ENCODE measurements at places on chromosomes 6 and 20.

- peaks cover 6% of the 10 kb centered on the region for H3K27me3 ChIP-seq
- DNase-seq = no peak
- no peaks in the 10 kb centered on the region for H3K36me3 ChIP-seq
- H3K27ac ChIP-seq = no peak overlapping the region
- H3K4me3 ChIP-seq = no peak overlapping the region
Observed at GRCh38 chr20:43778375-43778774, 51.6 kb upstream of the GTSF1L start.

DNA sequence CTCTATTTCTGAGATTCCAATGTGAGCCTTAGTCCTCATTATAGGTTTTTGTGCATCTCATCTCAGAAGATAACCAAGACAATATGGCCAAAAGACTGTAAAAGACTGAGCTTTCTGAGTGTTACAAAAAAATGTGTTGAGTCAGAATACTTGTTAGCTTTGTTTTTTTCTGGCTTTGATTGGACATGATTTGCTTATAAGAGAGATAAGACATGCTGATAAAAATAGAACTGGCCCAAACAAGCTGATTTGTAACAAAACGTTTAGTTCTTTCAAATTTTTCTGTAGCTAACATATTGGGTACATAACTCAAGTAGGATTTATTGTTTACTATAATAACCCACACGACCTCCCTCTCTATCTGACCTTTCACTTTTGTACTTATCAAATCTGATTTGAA is 32.9 kb downstream of the FILIP1 start:
- H3K27ac ChIP-seq = no peak overlapping the region
- DNase-seq = no peak
- H3K4me1 ChIP-seq = no peaks in the 10 kb centered on the region
- no peaks in the 10 kb centered on the region for H3K27me3 ChIP-seq
- H3K36me3 ChIP-seq = no peaks in the 10 kb centered on the region

GRCh38 chr6:47135772-47136171 is 93.6 kb upstream of the ADGRF1 start:
- H3K4me3 ChIP-seq = no peak overlapping the region
- no peaks in the 10 kb centered on the region for H3K36me3 ChIP-seq
- no peak overlapping the region for H3K27ac ChIP-seq
- peak; percentile 69 for DNase-seq
- H3K27me3 ChIP-seq = no peaks in the 10 kb centered on the region

GRCh38 chr6:144897441-144897921 is 612.3 kb downstream of the UTRN start:
- H3K36me3 ChIP-seq = no peaks in the 10 kb centered on the region
- H3K4me1 ChIP-seq = no peaks in the 10 kb centered on the region
- no peak for DNase-seq
- no peak overlapping the region for H3K27ac ChIP-seq
- no peak overlapping the region for H3K4me3 ChIP-seq

- DNase-seq = no peak
- H3K4me1 ChIP-seq = no peaks in the 10 kb centered on the region
- no peak overlapping the region for H3K27ac ChIP-seq
- no peak overlapping the region for H3K4me3 ChIP-seq
Observed at GRCh38 chr6:3321875-3322274, 63.1 kb downstream of the PSMG4 start.

- DNase-seq = no peak
- no peak overlapping the region for H3K27ac ChIP-seq
- H3K27me3 ChIP-seq = peaks cover 5% of the 10 kb centered on the region
- no peaks in the 10 kb centered on the region for H3K36me3 ChIP-seq
Observed at GRCh38 chr6:137427656-137428290, 66.4 kb downstream of the OLIG3 start.

DNA sequence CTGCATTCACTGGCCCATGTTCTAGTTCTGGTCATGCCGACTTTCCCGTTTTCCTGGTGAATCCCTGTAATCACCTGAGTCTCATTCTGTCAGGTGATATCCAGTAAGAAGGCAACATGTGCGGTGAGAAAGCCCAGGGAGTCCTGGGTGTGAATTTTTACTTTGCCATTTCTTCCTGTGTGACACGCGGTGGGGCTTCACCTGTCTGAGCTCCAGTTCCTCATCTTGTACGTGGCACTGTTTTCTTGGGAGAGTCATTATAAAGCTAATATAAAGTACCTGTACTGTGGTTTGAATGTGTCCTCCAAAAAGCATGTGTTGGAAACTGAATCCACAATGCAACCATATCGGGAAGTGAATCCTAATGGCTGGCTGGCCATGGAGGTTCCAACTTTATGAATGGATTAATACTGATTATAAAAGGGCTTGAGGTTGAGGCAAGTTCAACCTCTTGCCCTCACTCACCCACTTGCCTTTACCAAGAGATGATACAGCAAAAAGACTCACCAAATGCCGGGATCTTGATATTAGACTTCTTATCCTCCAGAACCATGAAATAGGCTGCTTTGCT is 5.1 kb downstream of the HLA-E start:
- H3K27ac ChIP-seq = peak overlapping the region; percentile 7
- H3K27me3 ChIP-seq = no peaks in the 10 kb centered on the region
- no peak for DNase-seq
- H3K4me1 ChIP-seq = peaks cover 69% of the 10 kb centered on the region

- no peak overlapping the region for H3K4me3 ChIP-seq
- no peaks in the 10 kb centered on the region for H3K4me1 ChIP-seq
- H3K27ac ChIP-seq = no peak overlapping the region
- no peaks in the 10 kb centered on the region for H3K36me3 ChIP-seq
- H3K27me3 ChIP-seq = no peaks in the 10 kb centered on the region
Observed at GRCh38 chr6:169890049-169890448, 138.6 kb downstream of the ERMARD start.

DNA sequence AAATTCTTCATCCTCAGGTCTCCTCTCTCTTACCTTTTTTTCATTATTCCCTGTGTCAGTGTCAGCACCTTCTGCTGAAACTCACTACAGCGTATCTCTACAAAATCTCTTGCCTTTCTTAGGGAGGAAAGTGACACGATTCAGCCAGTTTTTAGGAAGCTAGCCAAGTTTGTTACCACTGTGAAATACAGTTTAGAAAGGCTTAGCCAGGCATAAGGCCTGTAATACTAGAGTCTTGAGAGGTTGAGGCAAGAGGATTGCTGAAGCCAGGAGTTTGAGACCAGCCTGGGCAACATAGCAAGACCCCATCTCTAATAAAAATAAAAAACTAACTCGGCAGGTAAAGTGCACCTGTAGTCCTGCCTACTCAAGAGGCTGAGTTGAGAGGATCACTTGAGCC is 16.7 kb downstream of the TAB2 start:
- H3K27ac ChIP-seq = peak overlapping the region; percentile 38
- H3K27me3 ChIP-seq = no peaks in the 10 kb centered on the region
- H3K4me3 ChIP-seq = no peak overlapping the region
- H3K36me3 ChIP-seq = no peaks in the 10 kb centered on the region
- peaks cover 39% of the 10 kb centered on the region for H3K4me1 ChIP-seq
- DNase-seq = no peak

DNA sequence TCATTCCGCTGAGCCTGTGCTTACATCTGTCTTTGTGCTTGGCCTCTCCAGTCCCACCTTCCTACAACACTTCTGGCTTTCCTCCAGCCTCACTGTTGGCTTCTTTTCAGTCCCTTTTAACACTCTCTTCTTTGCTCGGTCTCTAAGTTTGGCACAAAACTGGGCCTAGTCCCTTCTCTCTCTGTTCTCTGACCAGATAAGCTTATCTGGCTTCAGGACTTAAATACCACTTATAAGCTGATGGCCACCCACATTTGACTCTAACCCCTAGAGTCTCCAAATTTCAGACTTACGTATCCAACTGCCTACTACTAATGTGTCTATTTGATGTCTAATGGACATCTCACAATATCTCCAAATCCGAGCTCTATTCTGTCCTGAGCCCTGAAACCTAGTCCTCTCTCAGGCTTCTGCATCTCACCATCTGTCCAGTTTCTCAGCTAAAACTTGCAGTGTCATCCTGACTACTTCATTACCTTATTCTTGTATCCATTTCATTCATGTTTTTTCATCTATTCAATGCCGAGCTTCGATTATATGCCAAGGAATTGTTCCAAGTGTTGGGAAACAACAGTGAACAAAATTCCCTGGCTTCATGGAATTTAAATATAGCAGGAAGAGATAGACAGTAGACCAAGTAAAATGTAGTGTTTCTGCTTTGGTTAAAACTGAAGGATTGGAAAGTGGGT is 40.1 kb downstream of the TBPL1 start:
- DNase-seq = no peak
- no peak overlapping the region for H3K4me3 ChIP-seq
- no peaks in the 10 kb centered on the region for H3K4me1 ChIP-seq
- peaks cover 22% of the 10 kb centered on the region for H3K36me3 ChIP-seq
- no peak overlapping the region for H3K27ac ChIP-seq
- H3K27me3 ChIP-seq = no peaks in the 10 kb centered on the region

GRCh38 chr6:154352898-154353585 is 3.6 kb downstream of the IPCEF1 start:
- no peaks in the 10 kb centered on the region for H3K27me3 ChIP-seq
- peak overlapping the region; percentile 73 for H3K27ac ChIP-seq
- H3K36me3 ChIP-seq = peaks cover 6% of the 10 kb centered on the region
- peaks cover 62% of the 10 kb centered on the region for H3K4me1 ChIP-seq

GRCh38 chr6:107488174-107488874 is 1.6 kb upstream of the SOBP start:
- H3K4me3 ChIP-seq = no peak overlapping the region
- no peaks in the 10 kb centered on the region for H3K36me3 ChIP-seq

DNA sequence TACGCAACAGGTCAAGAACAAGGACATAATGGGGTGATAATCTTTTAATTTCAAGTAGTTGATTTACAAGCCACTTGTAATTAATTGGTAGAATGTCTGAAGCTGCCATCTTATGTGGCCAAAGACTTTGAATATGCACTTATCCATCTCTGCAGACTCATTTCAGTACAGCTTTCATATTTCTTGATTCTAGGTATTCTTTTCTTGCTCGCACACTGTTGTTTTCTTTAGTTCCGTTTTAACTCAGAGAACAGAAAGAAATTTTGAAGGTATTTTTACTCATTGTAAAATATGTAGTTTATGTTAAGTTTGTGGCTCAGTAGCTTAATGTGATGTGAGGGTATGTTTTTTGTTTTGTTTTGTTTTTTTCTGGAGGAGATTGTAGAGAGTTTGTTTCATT is 73.9 kb downstream of the UBR2 start:
- H3K27me3 ChIP-seq = no peaks in the 10 kb centered on the region
- DNase-seq = no peak
- no peak overlapping the region for H3K27ac ChIP-seq
- H3K4me3 ChIP-seq = no peak overlapping the region
- H3K36me3 ChIP-seq = peaks cover 97% of the 10 kb centered on the region
- no peaks in the 10 kb centered on the region for H3K4me1 ChIP-seq

DNA sequence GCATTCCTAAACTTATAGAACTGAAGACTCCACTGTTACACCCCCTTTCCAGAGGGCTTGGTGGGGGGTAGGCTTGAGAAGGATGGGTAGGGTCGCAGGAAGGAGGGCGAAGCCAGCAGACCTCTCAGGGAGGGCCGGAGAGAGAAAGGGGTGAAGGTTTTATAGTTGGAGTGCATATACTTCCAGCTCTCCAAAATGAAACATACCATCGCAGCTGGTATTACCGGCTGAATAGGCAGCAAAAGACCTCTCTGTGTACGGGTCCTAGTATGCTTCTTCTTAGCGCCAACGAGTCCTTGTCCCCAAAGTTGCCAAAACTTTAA is 1.0 kb upstream of the VGLL2 start:
- no peaks in the 10 kb centered on the region for H3K4me1 ChIP-seq
- no peaks in the 10 kb centered on the region for H3K36me3 ChIP-seq
- no peak for DNase-seq
- no peak overlapping the region for H3K4me3 ChIP-seq
- H3K27me3 ChIP-seq = peaks cover 71% of the 10 kb centered on the region
- H3K27ac ChIP-seq = no peak overlapping the region

GRCh38 chr6:41652866-41653652 is 14.8 kb downstream of the MDFI start:
- no peak for DNase-seq
- no peaks in the 10 kb centered on the region for H3K27me3 ChIP-seq
- H3K4me3 ChIP-seq = no peak overlapping the region
- H3K4me1 ChIP-seq = no peaks in the 10 kb centered on the region

DNA sequence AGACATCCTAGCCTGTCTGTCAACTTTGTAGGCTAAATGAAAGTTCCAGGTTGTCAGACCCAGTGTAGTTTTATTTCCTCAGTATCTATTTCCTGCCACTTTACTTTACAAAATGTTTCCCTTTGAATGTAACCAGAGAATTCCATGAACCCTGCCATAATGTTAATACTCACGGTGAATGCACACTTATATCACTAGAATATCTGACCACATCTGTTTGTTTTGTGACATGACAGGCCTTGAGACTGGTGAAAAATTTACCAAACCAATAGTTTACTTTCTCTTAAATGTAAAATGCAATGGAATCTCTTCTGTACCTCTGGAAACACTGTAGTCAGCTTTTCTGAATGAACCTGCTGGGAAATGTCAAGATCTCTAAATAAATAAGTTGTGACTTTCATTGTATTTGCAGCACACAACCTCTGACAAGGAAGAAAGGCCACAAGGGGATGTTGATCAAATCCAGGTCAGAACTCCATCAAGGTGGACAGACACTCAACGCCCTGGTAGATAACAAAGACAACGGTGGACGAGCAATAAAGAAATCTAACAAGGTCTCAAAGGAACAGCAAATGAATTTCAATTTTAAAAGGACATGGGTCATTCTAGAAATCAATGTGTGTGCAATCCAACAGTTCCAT is 59.2 kb downstream of the BACH2 start:
- H3K27ac ChIP-seq = no peak overlapping the region
- H3K4me3 ChIP-seq = no peak overlapping the region
- H3K27me3 ChIP-seq = no peaks in the 10 kb centered on the region
- no peaks in the 10 kb centered on the region for H3K36me3 ChIP-seq
- DNase-seq = no peak
- peaks cover 5% of the 10 kb centered on the region for H3K4me1 ChIP-seq

DNA sequence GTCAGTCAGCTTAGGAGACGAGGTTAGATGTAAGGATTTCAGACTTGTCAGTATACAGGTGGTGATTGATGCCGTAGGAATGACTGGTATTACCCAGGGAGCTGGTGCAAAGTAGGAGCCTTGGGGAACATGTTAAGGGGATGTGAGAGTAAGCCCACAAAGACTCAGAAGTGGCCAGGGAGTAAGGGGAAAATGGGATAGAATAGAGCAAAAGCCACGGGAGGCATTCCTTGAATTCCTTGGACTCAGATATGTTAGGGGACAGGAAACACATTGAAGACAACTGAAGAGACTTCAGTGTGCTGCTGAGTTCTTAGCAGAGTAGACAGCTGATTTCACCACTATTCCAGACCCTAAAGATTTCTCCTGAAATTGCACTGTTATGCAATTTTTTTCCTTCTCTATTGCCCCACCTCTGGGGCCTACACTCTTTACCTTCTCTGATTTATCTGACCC is 1.2 kb upstream of the ACAT2 start:
- peaks cover 29% of the 10 kb centered on the region for H3K36me3 ChIP-seq
- H3K27ac ChIP-seq = no peak overlapping the region
- no peaks in the 10 kb centered on the region for H3K27me3 ChIP-seq
- DNase-seq = no peak
- H3K4me1 ChIP-seq = peaks cover 20% of the 10 kb centered on the region
- H3K4me3 ChIP-seq = no peak overlapping the region

DNA sequence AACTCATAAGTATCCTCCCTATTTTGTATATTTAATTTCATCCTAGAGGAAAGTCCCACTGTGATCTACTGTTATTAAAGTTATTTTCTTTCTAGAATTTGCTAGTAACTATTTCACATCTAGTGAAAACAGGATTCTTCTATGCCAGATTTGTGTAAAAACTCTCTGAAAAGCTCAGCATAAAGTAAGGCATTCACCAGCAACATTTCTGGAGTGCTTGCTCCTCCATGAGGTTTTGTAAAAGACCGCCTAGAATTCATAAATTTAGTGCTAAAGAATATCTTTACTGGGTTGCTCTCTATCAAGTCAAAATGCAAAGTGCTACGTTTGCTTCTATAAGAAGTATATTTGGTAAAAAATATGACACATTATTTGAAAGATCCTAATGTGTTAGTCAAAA is 173.5 kb upstream of the IRAK1BP1 start:
- H3K36me3 ChIP-seq = no peaks in the 10 kb centered on the region
- no peaks in the 10 kb centered on the region for H3K27me3 ChIP-seq
- no peak for DNase-seq
- H3K27ac ChIP-seq = no peak overlapping the region
- no peaks in the 10 kb centered on the region for H3K4me1 ChIP-seq

Data from CD14-positive monocyte (primary cell).